ENCODE measurements at places on chromosomes 3 and 15.

DNA sequence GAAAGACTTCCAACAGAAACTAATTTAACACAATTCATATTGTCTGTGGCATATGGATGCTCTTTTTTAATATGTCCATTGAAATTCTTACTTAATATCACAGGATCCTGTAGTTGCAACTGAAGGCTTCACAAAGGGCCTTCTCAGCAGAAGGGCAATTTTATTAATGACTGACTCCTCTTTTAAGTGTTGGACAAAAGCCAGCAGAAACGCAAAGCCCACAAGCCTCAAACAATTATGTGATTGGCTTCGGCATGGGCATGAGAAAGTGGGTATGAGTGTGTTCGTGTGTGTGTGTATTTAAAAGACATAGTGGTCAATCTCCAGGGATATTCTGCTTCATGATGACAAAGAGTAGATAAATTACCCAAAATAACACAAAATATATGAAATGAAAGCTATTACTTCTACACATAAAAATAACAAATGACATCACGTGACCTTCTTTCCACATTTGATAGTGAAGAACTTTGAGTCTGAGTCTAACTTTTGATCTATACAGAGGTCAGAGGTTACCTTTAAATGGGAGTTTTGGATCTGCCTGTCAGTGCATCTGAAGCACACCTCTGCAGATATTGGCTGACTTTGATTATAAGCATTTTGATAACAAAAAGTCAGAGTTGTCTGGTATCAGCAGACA is 496.9 kb downstream of the CADM2 start:
- no peak for DNase-seq

- DNase-seq = no peak
These were observed 441.7 kb downstream of the EPHA6 start for GRCh38 chr3:97256060-97256459.

DNA sequence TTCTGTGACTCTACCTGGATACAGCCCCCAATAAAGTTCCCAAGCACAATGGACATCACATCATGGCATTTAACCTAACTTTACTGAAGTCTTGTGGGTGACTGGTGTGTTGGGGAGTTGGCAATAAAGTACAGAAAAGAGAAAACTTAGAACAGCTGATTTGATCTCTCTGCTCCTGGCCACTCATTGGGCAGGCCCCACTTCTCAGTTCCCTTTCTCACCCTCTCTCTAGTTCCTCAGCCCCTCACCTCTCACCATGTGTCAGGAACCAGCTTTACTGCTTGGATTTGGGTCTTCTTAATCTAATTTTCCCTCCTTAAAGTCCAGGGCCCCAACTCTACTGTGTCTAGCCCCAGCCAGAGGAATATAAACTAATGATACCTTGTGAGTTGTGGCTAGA is 713 bp upstream of the MUC13 start:
- no peak for DNase-seq

DNA sequence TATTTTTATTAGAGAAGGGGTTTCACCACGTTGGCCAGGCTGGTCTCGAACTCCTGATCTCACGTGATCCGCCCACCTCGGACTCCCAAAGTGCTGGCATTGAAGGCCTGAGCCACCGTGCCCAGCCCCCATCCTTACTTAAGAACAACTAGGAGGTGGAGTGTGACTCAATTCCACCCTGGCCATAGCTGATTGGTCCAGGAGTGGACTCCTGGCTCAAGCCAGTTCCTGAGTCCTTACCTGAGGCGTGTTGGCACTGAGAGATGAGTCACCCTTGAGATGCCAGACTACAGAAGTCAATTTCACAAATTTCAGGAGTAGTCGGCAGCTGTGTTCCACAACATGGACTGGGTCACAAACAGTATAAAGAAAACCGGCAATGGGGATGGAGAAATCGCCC is 124.2 kb downstream of the SHQ1 start:
- no peak for DNase-seq

DNA sequence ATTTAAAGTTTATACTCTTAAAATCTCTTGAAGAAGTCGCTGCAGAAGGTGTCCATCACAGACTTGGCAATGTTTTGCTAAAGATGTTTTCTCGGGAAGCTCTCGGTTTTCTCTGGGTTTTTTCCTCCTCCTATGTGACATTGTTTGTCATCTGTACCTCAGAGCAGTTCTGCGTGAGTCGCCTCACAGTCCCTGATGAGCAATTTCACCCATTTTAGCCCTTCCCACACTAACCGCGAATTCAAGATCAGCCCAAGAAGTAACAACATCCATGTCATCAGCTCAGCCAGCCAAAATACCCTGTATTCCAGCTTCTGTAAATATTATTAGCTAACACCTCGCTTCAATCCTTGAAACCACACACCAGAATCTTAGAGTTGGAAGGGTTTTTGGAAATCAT is 224.3 kb upstream of the SETMAR start:
- no peak for DNase-seq

DNA sequence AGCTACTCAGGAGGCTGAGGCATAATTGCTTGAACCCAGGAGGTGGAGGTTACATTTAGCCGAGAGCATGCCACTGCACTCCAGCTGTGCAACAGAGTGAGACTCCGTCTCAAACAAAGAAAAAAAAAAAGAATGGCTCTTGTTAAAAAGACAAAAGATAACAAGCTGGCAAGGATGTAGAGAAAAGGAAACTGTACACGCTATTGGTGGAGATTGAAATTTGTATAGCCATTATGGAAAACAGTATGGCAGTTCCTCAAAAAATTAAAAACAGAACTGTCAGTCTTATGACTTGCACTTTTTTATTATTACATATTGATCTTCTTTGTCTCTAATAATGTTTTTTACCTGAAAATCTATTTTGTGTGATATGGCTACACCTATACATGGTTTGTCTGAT is 41.9 kb downstream of the MEX3B start:
- no peak for DNase-seq

- DNase-seq = no peak
These were observed 301 bp downstream of the PCBP4 start for GRCh38 chr3:51966922-51967383.
